Activated T-helper 1 cell treated with anti-CD3 and anti-CD28 coated beads, Interleukin-12 subunit alpha, Interleukin-12 subunit beta, Interleukin-2, Interleukin-4 antibody, amounts not matched to agents 30 ng/mL and 10 ng/mL and 1 ng/mL, durations not matched to agents 14 hours and 24 hours and 36 hours (primary cell): ENCODE measurements at places on chromosomes 2 and 18.

DNA sequence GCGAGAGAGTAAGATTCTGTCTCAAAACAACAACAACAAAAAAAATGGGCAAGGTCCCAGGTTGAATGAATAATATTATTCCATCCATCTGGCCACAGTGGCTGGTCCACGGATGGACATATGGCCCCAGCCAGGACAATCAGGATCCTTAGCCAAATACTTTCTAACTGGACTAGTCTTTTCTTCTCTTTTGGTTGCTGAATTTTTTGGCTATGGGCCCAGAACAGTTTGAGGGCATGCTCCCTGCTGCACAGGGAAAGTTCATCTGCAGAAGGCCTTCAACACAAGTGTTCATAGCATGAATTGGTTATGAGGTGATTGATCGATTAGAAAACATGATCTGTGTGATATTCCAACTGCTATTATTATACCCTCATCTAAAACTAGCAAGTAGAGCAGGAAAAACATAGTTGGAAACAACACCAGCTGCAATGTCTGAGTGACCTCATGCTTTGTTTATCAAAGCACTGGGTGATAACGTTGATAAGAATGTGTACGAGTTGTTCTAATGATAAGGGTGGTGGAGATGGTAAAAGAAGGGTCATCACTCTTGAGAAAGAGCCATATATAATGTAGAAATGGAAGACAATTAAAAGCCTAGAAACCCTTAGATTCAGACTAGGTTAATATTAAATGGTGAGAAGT, 47.8 kb upstream of the RNF103 start:
- no peak for DNase-seq
- no peaks in the 10 kb centered on the region for H3K36me3 ChIP-seq
- H3K4me1 ChIP-seq = no peaks in the 10 kb centered on the region
- H3K27me3 ChIP-seq = peaks cover 2% of the 10 kb centered on the region
- no peak overlapping the region for H3K4me3 ChIP-seq

DNA sequence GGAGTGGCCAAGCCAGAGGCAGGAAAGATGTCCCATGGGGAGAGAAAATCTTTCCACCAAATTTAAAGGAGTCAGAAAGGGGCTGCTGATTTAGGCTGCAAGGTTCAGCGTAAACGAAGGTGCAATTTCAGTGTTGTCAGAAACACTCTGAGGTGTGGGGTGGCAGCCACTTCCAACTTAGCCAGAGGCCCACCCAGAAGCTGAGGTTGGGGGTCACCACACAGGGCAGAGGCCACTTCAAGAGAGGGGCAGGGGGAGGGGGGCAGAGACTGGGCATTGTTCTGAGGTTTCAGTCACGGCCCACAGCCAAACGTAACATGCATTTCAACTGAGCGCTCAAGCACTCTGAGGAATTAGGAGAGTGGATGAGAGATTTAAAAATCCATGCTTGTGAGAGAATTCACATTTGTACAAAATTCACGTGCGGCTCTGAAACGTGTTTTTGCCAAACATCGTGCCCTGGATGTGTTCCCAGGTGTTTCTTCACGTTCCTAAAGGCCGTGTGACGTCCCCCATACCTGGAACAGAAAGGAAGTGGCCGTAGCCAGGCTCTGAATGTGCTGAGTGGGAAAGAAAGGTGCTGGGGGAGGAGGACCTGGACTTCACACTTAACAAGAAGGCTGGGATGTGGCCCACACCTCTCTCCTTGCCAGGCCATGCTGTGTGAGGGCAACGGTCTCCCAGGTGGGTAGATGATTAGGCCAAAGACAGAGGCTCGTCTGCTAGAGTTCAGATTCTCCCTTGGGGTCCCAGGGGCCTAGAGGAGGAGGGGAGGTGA, 19.5 kb upstream of the BOK start:
- no peaks in the 10 kb centered on the region for H3K36me3 ChIP-seq
- H3K4me3 ChIP-seq = no peak overlapping the region
- peaks cover 9% of the 10 kb centered on the region for H3K27me3 ChIP-seq
- H3K4me1 ChIP-seq = no peaks in the 10 kb centered on the region
- DNase-seq = no peak
- no peak overlapping the region for H3K27ac ChIP-seq

GRCh38 chr2:233114421-233114861, 54.3 kb downstream of the INPP5D start:
- H3K27ac ChIP-seq = no peak overlapping the region
- no peaks in the 10 kb centered on the region for H3K27me3 ChIP-seq
- H3K36me3 ChIP-seq = peaks cover 18% of the 10 kb centered on the region
- H3K4me3 ChIP-seq = no peak overlapping the region
- H3K4me1 ChIP-seq = peaks cover 53% of the 10 kb centered on the region

GRCh38 chr2:229927817-229928321, 5.6 kb downstream of the FBXO36 start:
- H3K27me3 ChIP-seq = no peaks in the 10 kb centered on the region
- DNase-seq = no peak
- peaks cover 11% of the 10 kb centered on the region for H3K4me1 ChIP-seq
- H3K36me3 ChIP-seq = no peaks in the 10 kb centered on the region
- no peak overlapping the region for H3K4me3 ChIP-seq

GRCh38 chr18:49052891-49053644, 102.3 kb upstream of the SMAD7 start:
- peaks cover 2% of the 10 kb centered on the region for H3K36me3 ChIP-seq
- no peaks in the 10 kb centered on the region for H3K27me3 ChIP-seq
- no peak for DNase-seq
- no peak overlapping the region for H3K27ac ChIP-seq
- H3K4me3 ChIP-seq = no peak overlapping the region

DNA sequence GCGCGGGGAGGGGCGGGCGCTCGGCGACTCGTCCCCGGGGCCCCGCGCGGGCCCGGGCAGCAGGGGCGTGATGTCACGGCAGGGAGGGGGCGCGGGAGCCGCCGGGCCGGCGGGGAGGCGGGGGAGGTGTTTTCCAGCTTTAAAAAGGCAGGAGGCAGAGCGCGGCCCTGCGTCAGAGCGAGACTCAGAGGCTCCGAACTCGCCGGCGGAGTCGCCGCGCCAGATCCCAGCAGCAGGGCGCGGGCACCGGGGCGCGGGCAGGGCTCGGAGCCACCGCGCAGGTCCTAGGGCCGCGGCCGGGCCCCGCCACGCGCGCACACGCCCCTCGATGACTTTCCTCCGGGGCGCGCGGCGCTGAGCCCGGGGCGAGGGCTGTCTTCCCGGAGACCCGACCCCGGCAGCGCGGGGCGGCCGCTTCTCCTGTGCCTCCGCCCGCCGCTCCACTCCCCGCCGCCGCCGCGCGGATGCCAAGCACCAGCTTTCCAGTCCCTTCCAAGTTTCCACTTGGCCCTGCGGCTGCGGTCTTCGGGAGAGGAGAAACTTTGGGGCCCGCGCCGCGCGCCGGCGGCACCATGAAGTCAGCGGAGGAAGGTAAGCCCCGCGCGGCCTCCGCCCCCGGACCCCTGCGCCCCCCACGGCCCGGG, at the start of gene NFATC1:
Gene NFATC1 (plus strand): TSS at position 170 of the 644 bp plus-strand sequence. CDS start 295 bp downstream, at position 465.
- H3K4me1 ChIP-seq = peaks cover 26% of the 10 kb centered on the region
- H3K27me3 ChIP-seq = peaks cover 10% of the 10 kb centered on the region
- DNase-seq = peak; percentile 44

DNA sequence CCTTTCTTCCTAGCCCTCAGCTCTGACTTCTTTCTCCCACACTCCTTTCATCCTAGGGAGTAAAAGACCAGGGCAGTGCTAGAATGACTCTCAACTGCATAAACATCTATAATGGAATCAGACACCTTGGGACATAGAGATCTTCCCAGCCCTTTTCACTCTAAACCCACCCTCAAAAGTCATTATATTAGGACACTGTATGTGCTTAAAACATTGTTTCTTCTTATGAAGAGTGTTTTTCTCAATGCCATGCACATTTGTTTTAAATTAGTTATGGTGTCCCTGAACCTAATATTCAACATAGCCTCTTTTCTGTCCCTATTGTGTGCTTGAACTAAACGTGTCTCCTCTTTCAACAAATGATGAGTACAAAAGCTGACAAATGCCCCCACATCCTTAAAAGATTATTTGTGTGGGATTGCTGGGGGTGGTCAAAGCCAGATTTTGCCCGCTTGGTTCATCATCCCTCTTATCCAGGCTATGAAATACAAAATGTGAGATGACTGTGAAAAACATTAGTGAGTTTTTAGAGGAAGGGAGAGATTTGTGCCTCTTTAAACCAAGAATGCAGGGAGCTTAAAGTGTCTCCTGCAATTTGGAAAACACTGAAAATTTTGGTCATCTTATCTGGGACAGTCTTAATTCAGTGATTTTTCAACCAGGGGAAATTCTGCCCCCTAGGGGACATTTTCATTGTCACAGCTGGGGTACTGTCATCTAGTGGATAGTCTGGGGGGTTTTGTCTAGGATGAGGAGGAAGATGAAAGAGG, 29.0 kb downstream of the SERPINB5 start:
- H3K4me1 ChIP-seq = no peaks in the 10 kb centered on the region
- DNase-seq = no peak
- H3K36me3 ChIP-seq = no peaks in the 10 kb centered on the region
- H3K27me3 ChIP-seq = peaks cover 18% of the 10 kb centered on the region
- H3K27ac ChIP-seq = no peak overlapping the region
